ENCODE measurements at places on chromosomes 7 and 10.

DNA sequence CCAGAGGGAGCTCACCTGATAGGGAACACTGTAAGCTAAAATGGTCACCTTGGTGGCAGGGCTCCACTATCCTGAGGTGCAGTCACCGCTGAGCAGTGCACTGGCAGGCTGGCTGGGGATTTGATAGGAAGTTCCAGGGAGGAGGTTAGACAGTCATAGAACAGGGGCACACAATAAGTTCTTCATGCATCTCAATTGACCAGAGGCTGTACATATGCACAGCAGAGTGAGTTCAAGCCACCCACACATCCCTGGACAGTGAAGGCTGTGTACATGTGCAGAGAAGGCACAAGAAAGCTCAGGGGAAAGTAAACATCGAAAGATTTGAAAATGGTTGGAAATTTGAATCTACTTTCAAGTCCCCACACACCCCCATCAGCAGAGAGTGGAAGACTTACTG lies 13.9 kb downstream of the PRTFDC1 start:
- DNase-seq = no peak

GRCh38 chr7:135185471-135186260 lies 15.2 kb upstream of the CYREN start:
- no peak for DNase-seq

DNA sequence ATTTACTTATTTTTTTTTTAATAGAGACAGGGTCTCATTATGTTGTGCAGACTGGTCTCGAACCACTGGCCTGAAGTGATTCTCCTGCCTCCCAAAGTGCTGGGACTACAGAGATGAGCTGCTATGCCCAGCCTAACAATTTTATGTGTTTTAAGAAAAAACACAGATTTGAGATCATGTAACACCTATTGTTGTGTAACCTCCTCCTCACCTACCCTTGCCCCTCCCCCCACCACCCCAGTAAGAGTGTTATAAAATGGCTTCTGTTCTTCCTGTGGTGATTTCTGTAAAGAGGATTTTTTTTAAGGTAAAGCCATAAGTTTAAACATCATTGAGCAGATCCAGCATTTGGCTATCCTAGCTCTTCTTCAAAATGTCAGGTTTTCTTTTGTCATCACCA lies 7.6 kb downstream of the ARMC10 start:
- no peak for DNase-seq

DNA sequence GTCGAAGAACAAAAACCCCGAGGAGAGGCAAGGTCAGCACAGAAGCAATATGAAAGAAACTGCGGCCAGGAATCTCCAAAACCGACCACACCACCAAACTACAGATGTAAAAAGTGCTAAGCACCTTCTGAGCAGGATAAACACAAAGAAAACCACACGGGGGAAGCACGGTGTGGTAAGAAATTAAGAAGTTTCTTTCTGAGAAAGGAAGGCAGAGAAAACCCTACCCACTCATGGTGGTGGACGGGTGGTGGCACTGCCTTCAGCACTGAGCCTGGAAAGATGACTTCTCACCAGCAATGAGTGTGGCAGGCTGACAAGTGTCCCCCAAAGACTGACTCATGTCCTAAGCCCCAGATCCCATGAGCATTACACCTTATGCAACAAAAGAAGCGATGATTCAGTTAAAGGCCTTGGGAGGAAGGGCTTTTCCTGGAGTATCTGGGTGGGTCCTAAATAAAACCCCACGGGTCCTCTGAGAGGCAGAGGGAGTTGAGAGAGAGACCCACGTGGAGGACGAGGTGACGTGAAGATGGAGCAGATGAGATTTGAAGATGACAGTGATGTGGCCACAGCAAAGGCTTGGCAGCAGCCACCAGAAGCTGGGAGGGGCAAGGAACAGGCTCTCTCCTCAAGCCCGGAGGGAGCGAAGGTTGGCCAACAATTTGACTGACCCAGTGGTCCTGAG lies 124.9 kb downstream of the DLG5 start:
- DNase-seq = no peak

GRCh38 chr7:123028339-123028738 lies 32.8 kb upstream of the TAS2R16 start:
- no peak for DNase-seq

GRCh38 chr7:95209788-95210187 lies 114.5 kb downstream of the PON1 start:
- no peak for DNase-seq

GRCh38 chr7:53302496-53303246 lies 267.2 kb downstream of the POM121L12 start:
- no peak for DNase-seq

All from glutamatergic neuron (in vitro differentiated cells).